Stimulated activated CD8-positive, alpha-beta memory T cell treated with anti-CD3 and anti-CD28 coated beads, Interleukin-15, amount 100 ng/mL, for 4 hours (primary cell): ENCODE measurements at places on chromosomes 3 and 15.

DNA sequence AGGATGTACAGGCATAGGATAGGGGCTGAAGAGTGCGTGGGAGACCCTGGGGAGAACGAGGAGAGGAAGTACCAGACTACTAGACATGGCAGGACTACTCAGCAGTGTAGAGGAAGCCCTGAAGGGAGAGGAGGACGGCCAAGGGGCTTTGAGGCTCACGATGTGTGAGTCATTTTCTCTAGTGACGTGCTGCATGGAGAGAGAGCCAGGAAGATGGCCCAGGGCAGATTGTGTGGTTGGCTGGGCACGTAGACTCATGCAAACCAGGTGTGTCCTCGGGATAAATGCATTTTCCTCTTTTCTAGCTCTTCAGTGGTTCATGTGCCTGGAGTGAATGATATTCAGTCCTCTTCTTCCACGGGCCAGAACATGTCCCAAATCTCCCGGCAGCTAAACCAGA lies 115.0 kb upstream of the ABHD17C start:
- no peak for DNase-seq

DNA sequence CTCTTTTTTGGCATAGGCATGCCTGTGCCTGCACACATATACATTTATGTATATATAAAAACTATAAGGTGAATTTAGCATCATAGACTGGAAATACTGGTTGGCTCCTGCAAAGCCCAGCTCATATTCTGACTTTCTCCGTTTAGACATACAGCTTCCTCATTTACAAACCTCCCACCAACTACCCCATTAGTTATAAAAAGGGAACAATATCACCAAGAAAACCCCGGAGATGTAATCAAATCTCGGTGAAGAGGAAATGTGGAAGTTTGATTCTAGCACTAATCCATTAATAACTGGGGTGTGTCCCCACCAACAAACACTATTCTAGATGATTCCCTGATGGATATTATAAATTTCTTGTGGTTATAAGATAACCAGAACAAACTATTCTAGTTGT lies 517.7 kb upstream of the TBL1XR1 start:
- no peak for DNase-seq

DNA sequence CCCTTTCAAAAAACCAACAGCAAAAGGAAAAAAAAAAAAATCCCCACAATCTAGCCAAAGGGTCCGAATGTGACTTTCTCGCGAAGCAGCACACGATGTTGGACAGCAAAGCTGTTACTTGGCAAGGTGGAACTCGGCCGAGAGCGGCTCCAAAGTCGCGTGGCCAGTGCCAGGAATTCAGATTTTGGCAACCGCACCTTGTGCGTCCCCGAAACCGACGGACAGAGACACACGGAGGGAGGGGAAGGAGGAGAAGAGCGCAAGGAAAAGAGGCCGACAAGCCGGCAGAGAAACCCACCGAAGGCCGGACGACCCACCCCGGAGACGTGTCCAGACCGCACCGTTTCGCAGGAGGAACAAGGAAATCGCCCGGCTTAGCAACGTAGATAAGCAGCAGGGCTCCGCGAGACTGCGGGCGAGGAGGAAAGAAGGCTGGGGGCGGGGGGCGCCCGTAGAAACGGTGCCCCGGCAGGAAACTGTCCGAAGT lies 517.3 kb downstream of the MECOM start:
- no peak for DNase-seq

GRCh38 chr3:86954226-86954625 lies 36.7 kb downstream of the VGLL3 start:
- DNase-seq, result no peak

DNA sequence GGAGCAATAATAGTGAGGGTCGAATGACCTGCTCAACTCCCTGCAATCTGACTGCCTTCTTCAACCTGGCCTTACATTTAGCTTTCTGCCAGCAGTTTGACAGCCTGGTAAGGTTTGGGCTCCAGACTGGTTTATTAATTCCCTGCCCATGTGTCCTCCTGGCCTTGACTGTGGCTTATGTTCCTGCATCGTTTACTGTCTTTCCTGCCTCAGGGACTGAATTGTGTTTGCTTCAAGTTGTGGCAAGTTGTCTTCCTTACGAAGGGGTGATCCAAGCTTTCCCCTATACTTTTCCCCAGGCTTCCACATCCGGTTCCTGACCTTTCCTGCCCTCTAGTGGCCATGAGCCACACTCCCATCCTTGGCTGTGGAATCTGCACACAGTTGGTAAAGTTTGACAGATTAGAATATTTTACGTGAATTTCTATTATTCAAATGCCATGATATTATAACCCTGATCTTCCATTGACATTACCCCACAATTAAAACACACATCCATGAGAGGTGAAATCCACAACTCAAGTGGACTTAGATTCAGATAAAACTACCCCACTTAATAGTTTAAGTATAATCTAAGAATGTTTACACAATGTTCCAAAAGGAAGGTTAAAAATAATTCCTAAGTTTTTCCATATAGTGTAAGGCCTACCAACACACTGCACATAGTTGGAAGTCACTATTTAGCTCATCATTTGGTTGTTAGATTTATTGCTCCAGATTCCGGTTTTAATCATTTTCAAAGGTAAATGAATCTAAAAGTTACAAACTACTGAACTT lies 95.7 kb downstream of the NEDD4 start:
- no peak for DNase-seq

GRCh38 chr3:34183114-34183513 lies 384.7 kb downstream of the PDCD6IP start:
- no peak for DNase-seq

DNA sequence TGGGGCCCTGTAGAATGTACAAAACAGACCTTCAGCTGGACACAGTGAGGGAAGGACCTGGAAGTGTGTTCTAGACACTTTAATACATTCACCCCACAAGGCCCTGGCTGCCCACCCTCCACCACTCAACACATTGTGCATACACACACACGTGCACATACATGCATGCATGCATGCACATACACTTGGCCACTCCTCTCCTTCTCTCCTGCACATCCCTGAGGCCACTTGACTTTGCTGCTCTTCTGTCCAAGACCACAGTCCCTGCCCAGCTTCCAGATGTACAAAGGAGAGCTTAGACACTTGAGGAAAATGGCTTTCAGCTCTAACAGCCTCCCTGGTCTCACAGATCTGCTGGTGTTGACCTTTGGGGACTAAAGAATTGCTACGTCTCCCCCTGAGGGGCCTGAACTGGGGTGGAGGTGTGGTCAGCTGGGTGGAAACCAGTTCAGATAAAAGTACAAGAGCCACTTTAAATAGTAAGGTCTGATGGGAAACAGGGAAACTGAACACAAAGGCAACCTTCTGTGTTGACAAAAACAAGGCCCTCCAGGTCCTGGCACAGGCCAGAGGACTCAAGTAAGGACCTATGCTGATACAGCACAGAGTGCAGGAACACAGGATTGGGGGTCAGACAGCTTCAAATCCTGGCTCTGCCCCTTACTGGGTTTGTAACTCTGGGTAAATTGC lies 24.8 kb upstream of the NOX5 start:
- DNase-seq, result no peak

DNA sequence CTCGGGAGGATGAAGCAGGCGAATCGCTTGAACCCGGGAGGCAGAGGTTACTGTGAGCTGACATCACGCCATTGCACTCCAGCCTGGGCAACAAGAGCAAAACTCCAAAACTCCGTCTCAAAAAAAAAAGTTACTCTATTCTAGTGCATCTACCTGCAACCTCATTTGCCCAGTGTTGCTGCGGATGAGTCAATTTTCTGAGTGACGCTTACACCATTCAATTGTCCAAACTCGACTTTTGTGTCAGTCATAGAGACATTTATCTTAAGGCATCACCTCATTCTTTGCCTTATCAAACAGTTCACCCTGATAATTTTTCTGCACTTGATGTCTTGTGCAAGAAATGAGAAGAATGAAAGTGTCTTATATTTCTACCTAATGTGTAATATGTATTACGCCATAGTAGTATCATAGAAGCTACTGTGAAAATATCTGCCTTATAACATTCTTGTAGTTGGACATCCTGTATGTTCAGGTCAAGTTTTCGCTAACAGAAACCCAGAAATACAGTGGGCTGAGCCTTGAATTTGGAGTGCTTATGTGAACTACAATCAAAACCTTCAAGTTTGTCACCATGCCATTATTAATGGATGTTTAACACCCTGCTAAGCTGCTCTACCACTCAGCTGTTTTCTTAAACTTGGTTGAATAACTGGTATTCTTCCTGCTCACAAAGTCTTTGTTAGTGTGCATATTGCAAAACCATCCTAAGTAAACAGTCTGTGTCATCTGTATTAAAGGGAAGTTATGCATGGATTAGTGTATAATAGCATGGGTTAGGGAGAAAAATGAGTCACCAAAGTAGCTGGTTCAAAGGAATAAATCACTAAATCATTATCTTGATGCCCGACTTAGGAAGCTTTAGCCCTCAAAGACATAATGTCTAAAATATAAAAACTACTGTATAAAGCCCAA lies 531.0 kb upstream of the NR2F2 start:
- no peak for DNase-seq

DNA sequence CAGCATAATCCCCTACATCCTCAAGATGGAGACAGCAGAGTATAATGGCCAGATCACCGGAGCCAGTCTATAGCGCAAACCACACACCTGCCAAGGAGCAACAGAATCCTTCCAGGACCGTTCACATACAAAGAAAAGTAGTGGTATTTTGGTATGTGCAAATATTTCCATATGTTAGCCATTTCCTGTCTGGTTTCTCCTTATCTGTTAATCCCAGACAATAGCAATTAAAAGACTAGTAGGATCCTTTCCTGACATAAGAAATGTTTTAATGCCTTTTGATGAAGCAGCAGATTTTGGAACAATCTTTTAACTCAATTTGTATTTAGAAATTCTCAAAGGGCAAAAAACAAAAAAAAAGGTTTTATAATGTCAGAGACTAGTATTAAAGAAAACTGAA lies 22.2 kb downstream of the MRPS25 start:
- no peak for DNase-seq

- DNase-seq, result no peak
Measured at GRCh38 chr3:138202945-138203701, 16.0 kb downstream of the ARMC8 start.

DNA sequence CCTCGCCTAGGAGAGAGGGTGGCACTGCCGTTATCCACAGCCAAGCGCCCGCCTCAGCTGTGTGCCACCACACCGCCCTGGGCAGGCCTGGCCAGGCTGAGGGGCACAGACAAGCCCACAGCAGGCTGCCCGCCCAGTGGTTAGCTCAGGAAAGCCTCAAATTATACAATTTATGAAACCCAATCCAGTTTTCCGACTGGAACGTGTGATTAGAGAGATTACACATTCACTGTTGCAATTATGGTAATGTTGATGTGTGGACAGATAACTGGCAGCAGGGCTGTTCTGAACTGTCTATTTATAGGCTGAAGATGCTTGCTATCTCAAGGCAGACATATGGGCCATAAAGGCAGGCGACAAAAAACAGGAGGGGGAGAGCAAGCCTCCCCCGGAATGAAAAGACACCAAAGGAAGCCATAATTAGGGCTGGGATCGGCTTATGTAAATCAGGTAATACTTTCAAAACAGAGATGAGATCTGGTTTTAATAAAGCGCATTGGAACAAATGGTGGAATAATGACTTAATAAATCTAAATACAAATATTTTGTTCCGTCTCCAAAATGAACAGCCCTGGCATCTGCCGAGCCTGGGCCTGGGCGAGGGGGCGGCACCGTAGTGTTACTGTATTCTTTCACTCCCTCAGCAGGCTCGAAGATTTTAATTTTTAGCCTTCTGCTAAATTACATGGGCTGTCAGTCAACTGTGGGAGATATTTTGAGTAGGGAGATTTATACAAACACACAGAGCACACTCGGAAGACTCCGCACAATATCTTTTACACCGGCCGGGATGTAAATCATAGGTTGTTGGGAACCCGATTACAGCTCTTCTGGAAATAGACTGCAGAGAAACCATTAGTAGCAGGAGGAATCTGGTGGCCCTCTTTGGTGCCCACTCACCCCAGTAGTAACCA lies 103.1 kb upstream of the TLE3 start:
- DNase-seq, result no peak

DNA sequence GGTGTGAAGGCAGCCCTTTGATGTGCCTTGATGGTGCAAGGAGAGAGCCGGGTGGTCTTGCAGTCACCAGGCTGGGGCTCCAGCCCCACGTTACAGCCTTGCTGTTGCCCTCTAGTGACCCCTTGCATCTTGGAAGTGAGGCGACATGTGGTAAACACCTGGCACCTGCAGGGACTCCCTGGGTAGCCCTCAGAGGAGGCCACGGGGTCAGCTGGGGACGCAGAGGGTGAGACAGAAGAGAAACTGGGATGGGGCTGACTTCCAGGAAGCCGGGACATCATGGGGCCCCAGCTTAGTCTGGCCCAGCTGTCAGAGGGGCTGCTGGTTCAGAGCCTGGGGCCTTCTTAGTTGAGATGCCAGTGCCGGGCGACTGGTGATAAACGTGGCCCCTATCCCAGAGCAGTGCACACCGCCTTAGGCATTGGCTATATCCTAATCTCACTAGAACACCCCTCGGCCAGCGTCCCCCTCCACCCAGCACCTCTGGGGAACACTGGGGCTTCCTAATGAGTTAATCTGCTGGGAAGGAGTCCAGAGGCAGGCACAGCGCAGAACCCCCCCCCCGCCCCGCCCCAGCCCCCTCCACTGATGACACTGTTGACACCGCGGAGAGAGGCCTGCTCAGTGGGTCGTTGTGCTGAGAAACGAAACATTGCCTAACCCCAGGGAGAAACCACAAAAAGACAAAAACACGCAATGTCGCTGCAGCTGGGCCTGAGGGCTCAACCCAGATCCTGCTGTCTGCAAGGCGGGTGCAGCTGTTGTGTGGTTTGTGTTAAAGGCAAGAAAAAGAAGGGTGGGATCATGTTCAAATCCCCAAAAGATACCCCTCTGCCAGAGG lies 60.5 kb upstream of the KLF13 start:
- no peak for DNase-seq

DNA sequence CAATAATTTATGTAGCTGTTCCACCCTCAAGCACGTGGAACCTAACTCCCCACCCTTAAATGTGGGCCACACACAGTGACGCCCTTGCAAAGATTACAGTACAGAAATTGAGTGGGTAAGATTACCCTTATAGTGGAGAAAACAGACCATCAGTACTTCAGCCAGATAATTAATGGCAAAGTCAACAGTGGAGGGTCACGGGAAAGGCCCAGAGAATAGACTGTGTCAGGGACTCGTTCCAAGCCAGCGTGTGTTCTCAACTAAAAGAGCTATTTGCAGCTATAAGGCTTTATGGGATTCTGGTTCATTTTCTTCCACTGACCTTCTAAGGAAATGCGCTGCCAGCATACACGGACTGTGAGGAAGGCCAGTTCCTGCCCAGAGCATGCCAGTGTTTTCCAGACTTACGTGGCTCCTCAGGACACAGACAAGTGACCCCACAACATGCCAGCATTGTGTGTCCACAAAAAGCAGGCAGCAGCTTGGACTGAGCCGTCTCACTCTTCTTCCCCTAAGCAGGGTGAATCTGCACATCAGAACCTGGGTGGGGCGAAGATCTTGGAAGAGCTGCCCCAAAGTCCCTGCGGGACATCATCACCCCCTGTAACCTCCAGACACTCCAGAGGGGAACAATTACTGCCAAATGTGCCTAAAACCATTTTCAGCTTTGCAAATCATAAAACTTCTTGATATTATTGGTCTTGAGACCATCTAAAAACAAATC lies 428.5 kb downstream of the OCA2 start:
- DNase-seq, result no peak

GRCh38 chr3:12308517-12308916 lies 19.6 kb downstream of the PPARG start:
- DNase-seq, result no peak

GRCh38 chr15:47301481-47301880 lies 415.8 kb upstream of the SEMA6D start:
- no peak for DNase-seq

GRCh38 chr3:39101022-39101689 lies 6.3 kb downstream of the GORASP1 start:
- DNase-seq, result no peak
